Activated CD8-positive, alpha-beta memory T cell treated with anti-CD3 and anti-CD28 coated beads for 36 hours (primary cell): ENCODE measurements at places on chromosomes 7 and 10. TPM values are rescaled to one million over a fixed set of nuclear protein-coding genes. Genes with fewer than 3 reads are reported as not detected.

Gene GRID1
- total RNA-seq, result not detected

Gene FERD3L
- total RNA-seq, result not detected

Gene SP8
- not detected for total RNA-seq

Gene GRM3
- not detected for total RNA-seq

Gene TMEM196
- not detected for total RNA-seq

Gene CYP17A1
- not detected for total RNA-seq

Gene NODAL
- not detected for total RNA-seq

Gene RASA4
- total RNA-seq, result 42.4 TPM

Gene ST7
- 14.1 TPM for total RNA-seq

Gene SCD
- 151 TPM for total RNA-seq

Gene NXPH1
- not detected for total RNA-seq

Gene PLEKHA8
- total RNA-seq, result 12.4 TPM

Gene NUDT13
- total RNA-seq, result 1.3 TPM

Gene FHIP2A
- total RNA-seq, result 19.8 TPM

Gene ZNF862
- total RNA-seq, result 11.0 TPM

Gene WDR86
- total RNA-seq, result not detected

Gene RBP3
- total RNA-seq, result not detected

Gene MYO3A
- not detected for total RNA-seq

Gene LRRC61
- 27.3 TPM for total RNA-seq

Gene EGFR
- total RNA-seq, result not detected

Gene TRPV5
- total RNA-seq, result not detected

Gene HOXA13
- total RNA-seq, result not detected

Gene TMEM213
- total RNA-seq, result not detected

Gene IFT22
- 10.5 TPM for total RNA-seq

Gene SKAP2
- 15.3 TPM for total RNA-seq

Gene TRIL
- total RNA-seq, result not detected

Gene RNF32
- total RNA-seq, result not detected

Gene SLC13A1
- total RNA-seq, result not detected

Gene SLC26A5
- total RNA-seq, result not detected

Gene ZNF727
- 0.17 TPM for total RNA-seq

Gene SAMD9L
- total RNA-seq, result 4.8 TPM

Gene CALN1
- total RNA-seq, result not detected

Gene ANKRD61
- 0.15 TPM for total RNA-seq

Gene MNX1
- not detected for total RNA-seq

Gene VIPR2
- total RNA-seq, result 0.19 TPM

Gene FAM13C
- not detected for total RNA-seq

Gene MPP7
- total RNA-seq, result 5.8 TPM

Gene TMEM178B
- 0.51 TPM for total RNA-seq

Gene CABCOCO1
- not detected for total RNA-seq

Gene GPNMB
- 0.40 TPM for total RNA-seq

Gene GDF2
- not detected for total RNA-seq

Gene AKR1C8
- total RNA-seq, result not detected

Gene PROSER2
- total RNA-seq, result 1.4 TPM

Gene SDK1
- 0.15 TPM for total RNA-seq

Gene ANLN
- 40.3 TPM for total RNA-seq

Gene PRKRIP1
- 23.8 TPM for total RNA-seq

Gene STEAP1B
- total RNA-seq, result not detected

Gene ARHGEF35
- total RNA-seq, result 4.9 TPM

Gene KLF14
- total RNA-seq, result not detected

Gene HOXA6
- not detected for total RNA-seq

Gene ANKRD2
- not detected for total RNA-seq

Gene ZDHHC6
- total RNA-seq, result 58.4 TPM
